ENCODE measurements at places on chromosomes 16 and 17.
A peak's percentile ranks its signal among the peaks of the same experiment; 100 is the strongest.

DNA sequence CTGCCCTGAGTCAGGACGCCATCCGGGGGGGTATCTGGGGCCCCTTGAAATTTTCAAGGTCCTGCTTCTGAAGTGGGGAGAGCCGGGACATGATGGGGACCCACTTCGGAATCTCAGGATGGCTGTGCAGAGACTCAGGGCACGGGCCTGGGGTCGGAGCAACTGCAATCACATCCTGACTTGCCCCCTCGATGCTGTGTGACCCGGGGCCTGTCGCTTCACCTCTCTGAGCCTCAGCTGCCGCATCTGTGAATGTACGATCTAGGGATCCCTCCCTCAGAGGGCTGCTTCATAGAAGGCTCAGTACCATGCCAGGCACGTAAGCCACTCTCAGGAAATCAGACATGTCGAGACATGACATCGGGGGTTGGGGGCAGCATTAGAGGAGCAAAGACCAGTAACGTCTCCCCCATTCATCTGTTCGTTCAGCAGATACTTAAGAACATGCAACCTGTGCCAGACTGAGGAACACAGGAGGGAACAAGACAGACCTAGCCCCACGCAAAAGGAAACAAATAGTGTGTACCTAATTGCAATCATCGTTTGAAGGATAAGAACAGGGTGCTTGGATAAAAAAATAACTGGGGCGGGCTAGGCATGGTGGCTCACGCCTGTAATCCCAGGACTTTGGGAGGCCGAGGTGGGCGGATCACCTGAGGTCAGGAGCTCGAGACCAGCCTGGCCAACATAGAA, 229.6 kb downstream of the PARN start:
- DNase-seq = no peak

DNA sequence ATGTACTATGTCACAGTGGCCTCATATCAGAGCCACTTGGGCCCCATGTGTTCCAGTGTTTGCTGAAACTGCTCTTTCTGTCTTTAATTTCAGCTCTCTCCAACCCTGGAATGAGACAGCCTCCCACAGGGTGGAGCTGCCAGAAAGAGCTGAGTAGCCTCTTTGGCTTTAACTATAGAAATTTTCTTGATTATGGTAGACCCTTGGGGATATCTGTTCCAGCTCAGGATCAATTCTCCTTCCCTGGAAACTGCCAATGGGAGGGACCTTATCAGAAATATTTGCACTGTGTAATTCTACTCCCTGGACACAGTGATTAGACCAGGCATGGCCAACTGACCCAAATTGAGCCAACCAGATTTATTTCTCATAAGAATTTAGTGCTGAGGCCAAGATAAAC, 39.0 kb upstream of the KDM8 start:
- no peak for DNase-seq

DNA sequence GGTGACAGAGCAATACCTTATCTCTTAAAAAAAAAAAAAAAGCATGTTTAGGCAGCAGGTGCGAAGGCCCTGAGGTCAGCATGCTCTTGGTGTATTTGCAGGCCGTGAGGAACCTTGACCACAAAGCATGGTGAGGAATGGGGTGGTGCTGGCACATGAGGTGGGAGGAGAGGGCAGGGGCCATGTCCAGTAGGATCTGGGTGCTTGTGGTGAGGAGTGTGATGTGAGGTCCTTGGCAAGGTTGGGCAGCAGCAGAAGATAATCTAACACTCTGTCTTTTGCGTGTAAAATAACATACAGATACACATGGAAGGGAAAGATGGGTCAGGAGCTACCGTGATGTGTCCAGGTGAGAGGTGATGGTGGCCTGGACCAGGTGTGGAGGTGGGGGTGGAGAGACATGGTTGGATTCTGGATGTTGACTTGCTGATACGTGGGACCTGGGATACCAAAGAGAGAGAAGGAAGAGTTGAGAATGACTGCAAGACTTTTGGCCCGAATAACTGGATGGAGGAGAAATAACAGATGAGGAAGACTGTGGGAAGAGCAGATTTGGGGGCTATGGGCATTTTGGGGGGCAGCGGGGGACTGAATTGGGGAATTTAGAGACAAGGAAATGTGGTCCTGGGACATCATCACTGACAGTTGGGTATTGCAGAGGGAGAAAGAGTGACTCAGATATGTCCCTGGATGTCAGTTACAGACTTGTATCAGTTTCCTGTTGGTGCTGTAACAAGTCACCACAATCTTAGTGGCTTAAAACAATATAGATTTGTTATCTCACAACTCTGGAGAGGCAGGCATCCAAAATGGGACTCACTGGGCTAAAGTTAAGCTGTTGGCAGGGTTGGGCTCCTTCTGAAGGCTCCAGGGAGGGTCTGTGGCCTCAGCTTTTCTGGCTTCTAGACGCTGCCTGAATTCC, 274.9 kb downstream of the HAPSTR1 start:
- DNase-seq = no peak

- DNase-seq = peak; percentile 97
Measured at GRCh38 chr16:70738083-70738977, 52.5 kb upstream of the MTSS2 start.

DNA sequence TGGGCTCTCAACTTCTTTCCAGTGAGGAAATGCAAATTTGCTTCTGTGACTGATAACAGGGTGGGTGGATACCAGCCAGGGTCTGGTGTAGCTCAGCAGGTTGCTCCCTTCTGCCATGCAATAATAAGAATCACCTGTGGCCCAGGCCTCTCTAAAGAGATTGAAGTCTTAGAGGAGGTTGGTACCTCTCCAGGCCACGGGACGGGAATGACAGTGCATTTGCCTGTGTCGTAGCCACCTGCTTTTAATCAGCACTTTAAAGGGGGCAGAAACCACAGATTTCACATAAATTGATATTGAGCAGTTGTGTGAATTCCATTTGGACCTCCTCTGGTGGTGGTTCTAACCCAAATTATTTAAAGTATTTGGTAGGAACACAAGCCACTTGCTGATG, 246.9 kb downstream of the PRKCA start:
- DNase-seq = no peak

- no peak for DNase-seq
Measured at GRCh38 chr16:1494711-1495110, 1.6 kb downstream of the TELO2 start.

DNA sequence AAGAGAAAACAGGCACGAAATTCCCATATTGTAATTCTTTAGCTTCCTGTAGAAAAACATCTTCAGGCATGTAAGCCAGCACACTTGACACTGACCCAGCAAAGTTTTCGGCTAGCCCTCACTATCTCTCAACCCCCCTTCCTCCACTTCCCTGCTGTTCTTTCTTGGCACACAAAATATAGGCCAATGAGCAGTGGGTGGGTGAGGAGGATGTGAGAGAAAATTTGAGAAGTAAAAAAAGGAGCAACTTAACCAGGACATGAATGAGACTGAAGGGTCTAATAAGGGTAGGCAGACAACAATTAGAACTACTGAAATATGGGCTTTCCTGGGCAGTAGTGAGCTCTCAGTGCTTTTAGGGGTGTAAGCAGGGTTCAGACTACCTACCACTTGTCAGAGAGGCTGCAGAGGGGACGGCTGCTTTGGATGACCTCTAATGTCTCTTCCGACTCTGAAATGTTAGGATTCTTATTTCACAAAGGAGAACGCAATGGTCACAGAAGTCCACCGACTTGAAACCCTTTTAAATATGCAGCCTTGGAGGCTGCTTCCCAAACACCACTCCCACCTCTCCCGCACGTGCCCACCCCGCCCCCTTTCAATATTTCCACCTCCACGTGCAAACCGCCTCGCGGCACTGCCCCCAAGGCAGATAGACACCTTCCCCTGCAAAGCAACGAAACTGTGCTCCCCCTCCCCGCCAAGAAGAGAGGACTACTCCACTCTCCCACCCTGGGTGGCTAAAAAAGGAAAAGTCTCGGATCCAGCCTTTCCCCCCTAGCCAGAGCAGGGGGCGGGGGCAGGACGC, 889 bp downstream of the MBTD1 start:
- peak; percentile 11 for DNase-seq

GRCh38 chr17:33689725-33690124, 396.6 kb upstream of the ASIC2 start:
- no peak for DNase-seq

GRCh38 chr16:55661941-55662643, 6.3 kb downstream of the SLC6A2 start:
- DNase-seq = no peak

GRCh38 chr16:27217256-27217655, 13.9 kb downstream of the KDM8 start:
- DNase-seq = no peak

- no peak for DNase-seq
Measured at GRCh38 chr16:2033057-2033908, 6.6 kb downstream of the NHERF2 start.

GRCh38 chr17:5942687-5943086, 127.5 kb upstream of the WSCD1 start:
- DNase-seq = no peak

- DNase-seq = no peak
Measured at GRCh38 chr17:76519048-76519966, 18.1 kb upstream of the RHBDF2 start.

GRCh38 chr17:40122136-40122998, 596 bp downstream of the MSL1 start:
- DNase-seq = peak; percentile 43

DNA sequence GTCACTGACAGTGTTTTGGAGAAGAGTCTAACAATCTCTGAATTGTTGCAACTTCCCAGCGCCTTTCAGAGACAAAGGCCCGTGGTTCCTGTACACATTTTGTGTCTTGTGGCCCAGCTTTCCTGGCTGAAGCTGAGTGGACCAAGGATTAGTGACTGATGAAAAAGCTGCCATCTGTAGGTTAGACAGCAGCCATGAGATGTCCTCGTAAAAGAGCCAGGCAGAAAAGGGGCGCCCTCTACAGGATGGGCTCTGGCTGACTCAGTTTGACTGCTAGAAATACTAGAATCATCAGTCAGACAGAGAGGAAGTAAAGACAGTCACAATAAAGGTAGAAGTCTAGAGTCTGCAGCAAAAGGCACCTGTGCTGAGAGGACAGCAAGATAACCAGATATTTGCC, 26.5 kb upstream of the NF1 start:
- no peak for DNase-seq

DNA sequence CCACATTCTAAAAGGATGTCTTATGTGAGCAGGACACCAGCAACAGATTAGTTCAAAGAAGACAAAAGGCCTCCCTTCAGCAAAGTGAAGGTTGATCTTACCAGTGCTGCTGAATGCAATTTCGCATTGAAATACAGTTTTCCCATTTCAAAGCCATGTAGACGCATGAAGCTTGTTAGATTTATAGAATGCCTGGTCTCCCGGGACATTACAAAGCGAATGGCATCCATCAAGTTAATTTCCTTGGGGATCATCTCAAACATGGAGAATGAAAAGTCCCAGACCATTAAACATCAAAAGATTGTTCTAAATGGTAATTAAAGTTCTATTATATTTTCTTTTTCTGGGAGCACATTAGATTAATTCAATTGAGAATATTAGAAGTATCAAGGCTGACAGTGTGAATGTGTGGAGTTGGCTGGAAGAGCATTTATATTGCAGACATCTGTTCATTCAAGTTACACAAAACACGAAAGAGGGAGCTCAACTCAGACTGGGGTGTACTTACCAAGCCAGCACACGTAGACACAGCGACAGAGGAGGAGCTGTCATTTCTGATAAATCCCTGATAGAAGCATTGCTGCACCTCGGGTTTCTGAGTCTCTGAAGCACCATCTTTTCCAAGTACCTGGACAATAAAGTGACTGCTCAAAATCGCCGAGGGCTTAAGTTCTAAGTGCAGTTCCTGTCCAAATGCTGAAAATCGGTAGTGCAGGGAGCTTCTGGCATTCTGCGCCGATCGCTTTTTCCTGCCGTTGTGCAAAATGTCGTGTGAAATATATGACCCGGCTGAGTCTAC, 3.8 kb downstream of the ADAMTS18 start:
- no peak for DNase-seq

DNA sequence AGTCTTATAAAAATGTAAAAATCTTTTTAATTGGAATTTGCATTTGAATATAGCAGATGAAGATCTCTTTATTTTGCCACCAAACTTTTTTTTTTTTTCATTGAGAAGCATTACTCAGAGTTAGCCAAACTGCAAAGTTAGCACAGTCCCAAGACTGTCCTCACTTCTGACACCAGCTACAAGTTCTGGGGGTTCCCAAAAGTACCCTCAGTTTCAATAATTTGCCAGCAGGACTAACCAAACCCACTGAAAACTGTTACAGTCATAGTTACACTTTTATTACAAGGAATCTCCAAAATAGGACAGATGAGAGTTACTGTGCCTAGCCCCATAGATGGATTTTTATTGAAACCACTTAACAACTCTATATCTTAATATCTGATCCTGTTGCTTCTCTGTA, 144.1 kb downstream of the CHD9 start:
- no peak for DNase-seq

GRCh38 chr17:49830605-49831004, 17.3 kb downstream of the TAC4 start:
- no peak for DNase-seq
